ENCODE measurements at places on chromosomes 13 and 19.

- no peak for DNase-seq
Observed at GRCh38 chr19:27792576-27793127, 1420.3 kb downstream of the UQCRFS1 start.

GRCh38 chr13:100917011-100917410 is 242.4 kb upstream of the TMTC4 start:
- DNase-seq: no peak

DNA sequence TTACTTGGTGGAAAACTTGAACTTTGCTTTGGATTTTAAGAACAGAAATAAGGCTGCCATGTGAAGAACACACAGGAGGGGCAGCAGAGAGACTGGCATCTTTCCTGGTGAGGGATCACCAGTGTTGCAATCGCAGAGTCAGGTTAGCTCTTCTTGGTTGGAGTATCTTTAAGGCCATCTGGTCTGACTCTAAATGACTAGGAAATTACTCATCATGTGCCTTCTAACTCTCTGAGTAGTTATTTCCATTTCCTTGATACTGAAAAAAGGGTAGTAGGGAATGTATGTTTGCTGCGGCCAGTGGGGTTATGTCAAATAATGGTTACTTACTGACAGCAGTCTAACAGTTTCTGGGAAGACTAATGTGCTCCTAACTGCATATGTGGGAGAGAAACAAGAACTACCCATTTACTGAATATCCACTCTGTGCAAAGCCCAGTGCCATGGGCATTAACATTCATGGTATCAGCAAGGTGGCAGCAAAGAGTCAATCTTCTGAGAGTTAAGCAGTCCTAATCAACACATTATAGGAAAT is 122.1 kb downstream of the COG6 start:
- DNase-seq: no peak

- no peak for DNase-seq
Observed at GRCh38 chr13:113483081-113483480, 7.4 kb downstream of the DCUN1D2 start.

DNA sequence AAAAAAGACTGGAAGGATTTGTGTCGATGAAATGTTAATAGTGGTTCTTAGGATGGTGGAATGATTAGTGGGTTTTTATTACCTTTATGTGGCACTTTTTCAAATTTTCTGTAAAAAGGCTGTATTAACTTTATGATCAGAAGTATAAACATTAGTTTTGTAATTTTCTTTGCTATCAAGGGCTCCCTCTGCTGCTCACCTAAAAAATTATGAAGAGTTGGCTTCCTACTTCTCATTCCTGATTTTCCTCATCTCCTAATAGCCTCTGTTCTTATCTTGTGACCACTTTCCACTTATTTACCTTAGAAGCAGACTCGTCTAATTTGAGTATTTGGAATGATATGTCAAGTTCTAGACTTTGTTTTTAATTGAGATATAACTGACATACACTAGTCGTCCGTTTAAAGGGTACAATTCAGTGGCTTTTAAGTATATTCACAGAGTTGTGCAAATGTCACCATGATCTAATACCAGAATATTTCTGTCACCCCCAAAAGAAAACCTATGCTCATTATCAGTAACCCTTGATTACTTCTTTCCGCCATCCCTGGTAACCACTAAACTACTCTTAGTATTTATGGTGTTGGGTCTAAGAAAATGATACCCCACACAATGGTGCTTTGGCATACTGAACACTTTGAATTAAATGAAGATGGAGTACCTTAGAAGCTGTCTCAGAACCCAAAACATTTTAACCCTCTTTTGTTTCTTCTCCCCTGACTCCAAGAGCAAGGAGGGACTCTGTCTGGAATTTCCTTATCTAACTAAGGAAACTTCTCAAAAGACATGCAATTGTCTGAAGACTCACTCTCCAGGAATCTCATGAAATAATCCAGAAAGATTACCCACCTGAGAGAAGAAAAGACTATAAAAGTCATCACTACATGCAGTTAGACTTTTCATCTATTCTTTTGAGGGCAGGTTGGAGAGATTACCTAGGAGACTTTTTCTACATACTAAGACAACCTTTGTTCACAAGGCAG is 311.3 kb downstream of the DLEU7 start:
- no peak for DNase-seq

DNA sequence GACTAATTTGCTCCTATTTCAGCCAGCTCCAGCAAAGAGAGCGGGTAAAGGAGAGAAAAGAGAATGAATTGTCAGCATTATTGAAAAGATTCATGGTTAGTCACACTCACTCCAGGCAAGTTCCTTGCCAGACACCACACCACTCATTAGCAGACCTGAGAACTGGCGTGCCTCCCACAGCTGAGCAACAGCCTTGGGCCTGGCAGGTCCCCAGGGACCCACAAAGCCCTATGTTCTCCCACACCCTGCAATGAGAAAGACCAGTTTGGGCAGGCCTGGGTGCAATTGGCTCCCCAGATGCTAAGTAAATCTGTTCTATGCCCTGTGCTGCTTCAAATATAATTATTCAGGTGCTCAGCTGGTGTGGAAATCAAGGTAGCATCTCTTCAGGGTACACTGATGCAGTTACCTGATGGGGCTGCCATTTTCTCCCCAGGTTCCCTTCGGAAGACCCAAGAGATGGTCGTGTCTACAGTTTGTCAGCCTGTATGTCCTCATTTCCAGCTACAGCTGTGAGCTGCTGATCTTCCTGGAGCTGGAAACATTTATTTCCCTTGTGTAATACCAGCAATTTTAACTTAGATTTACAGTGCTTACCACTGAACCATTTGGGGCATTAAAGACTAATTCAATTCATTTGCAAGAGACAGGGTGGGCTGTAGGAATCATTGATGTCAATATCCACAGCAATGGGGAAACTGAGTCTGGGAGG is 405.0 kb downstream of the COG6 start:
- DNase-seq: no peak

- DNase-seq: no peak
Observed at GRCh38 chr13:46354156-46355087, 32.6 kb downstream of the RUBCNL start.

DNA sequence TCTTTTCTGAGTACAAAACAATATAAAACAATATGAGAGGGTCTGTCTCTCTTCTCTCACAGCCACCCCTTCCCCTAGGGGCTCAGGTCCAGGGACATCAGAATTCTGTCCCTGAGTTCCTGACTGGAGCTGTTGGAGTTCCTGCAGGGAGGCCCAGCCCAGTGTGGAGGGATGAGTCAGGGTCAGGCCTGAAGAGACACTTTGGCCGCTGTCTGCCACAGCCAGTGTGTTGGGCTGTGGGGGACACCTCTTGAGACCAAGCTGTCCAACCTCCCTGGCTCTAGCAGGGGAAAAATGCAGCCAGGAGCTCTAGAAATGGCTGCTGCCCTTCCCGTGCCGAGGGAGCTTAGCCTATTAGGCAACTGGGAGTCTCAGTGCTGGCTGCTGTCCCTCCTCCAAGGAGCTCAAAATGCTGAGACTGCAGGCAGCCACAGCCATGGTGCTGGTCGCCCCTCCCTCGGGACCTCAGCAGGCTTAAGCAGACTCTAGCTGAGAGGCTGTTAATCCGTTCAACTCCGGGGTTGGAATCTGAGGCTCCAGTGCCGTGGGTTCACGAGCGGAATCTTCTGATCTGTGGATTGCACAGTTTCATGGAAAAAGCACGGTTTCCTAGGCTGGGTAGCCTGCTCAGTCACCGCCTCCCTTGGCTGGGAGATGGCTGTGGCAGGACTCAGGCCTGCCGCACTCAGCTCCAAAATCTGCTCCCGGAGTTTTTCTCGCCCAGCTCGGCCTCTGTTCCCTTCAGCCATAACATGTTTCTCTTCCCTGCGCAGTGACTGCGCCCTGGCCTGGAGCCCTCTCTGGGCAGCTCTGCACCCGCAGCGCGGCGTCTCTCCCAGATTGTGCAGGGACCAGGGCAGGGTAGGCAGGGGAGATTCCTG is 3.8 kb upstream of the ZNF626 start:
- DNase-seq: no peak

GRCh38 chr13:74978591-74978990 is 503.4 kb downstream of the TBC1D4 start:
- no peak for DNase-seq

DNA sequence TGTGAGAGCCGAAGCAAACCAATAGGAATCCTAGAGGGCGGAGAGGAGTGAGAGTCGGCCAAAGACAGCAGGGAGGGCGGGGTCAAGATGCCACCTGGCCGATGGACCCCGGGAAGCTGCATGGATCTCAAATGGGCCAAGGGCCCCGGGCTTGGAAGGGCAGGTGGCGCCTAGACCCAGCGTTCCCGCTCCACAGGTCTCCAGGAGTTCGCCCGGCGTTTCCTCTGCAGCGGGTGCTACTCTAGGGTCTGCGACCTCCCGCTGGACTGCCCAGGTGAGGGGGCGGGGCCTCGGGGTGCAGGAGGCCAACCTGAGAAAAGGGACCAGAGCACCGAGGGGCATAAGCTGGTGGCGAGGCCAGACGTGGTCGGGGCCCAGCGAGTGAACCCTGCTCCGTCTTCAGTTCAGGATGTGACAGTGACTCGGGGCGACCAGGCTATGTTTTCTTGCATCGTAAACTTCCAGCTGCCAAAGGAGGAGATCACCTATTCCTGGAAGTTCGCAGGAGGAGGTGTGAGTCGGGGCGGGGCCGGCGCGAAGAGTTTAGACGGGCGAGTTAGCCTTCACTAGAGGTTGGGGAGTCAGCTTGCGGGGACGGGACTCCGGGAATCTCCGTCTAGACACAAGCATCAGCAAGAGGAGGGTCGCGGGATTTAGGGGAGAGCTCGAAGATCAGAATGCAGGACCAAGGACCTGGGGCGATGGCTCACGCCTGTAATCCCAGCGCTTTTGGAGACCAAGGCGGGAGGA is 9.9 kb downstream of the SPACA6 start:
- no peak for DNase-seq

DNA sequence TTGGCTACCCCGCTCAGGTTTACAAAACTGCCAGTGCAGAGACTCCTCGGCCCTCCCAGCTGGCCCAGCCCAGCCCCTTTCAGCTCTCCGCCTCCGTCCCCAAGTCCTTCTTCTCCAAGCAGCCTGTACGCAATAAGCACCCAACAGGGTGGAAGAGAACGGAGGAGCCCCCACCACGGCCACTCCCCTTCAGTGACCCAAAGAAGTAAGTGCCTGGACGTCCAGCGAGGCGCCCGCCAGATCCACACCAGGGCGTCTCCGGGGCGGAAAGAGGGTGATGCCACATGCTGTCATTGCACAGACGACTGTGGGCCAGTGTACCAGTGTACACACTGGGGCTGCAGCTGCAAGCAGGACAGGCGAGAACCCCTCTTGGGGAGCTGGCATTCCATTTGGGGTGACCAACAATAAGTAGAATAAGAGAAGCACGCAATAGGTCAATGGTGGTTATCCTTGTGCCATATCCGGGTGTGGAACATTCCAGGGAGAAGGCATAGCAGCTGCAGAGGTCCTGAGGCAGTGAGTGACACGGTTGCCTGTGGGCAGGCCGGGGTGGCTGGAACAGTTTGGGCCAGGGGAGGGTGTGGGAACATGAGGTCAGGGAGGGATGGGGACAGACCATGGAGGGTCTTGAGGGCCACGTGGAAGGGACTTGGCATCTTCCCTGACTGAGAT is 41.3 kb downstream of the DPF1 start:
- DNase-seq: no peak

DNA sequence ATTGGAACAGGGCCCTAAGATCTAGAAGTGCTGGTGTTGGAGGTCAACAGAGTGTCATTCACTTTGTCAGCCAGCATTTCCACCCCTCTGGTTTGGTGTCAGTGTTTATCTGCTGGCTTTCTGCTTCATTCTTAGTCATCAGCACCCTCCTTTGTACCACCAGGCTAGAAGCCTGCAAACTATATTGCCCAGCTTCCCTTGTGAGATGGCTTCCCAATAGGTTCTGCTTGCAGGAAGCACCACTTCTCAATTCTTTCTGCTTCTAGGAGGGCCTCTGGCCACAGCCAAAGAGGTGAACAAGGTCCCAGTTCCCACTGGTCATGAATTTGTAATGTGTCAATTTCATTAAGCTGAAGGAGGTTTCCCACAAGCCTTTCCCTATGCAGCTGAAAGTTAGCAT is 36.4 kb upstream of the CALM3 start:
- no peak for DNase-seq

DNA sequence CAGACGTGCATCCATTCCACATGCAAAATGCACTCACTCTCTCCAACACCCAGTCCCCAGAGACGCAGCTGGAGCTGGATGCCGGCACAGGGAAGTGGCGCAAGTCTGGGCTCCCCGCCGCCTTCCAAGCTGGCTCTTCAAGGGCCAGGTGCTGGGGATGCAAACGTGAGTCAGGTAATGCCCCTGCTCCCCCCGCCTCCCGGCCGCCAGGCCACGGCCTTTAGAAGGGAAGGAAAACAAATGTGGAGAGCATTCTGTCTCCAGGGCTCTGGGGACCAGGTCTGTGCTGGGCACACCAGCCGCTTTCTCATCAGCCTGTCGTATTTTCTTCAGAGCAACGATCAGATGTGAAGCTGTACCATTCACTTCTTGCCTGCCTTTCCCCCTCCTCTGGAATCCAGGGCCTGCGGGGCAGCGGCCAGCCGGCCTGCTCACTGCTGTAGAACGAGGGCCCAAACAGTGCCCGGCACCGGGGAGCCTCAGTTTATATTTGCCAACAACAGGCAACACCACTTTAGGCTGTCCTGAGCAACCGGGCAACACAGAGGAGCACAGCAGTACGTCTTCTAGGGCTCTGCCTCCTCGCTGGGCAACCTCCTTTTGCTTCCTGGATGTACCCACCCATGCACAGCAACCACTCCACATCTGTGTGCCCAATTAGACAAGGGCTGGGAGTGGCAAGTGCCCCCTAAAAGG is 3.8 kb downstream of the RAB20 start:
- no peak for DNase-seq

DNA sequence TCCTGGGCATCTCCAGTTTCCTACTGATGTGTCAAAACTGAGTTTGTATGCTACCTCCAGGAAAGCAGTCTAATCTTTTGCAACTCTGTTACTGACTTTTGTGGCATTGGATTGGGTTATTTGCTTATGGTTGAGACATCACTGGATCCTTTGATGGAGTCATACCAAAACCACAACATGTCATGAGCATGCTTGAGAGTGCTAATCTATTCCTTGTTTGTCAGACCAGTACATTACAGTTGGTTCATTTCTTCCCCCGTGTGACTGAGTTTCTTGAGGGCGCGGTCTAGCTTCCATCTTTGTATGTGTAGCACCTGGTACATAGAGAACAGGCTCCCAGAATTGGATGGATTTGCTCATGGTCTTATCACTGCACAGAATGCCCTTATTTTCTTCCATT is 43.2 kb downstream of the SUGT1 start:
- DNase-seq: no peak

DNA sequence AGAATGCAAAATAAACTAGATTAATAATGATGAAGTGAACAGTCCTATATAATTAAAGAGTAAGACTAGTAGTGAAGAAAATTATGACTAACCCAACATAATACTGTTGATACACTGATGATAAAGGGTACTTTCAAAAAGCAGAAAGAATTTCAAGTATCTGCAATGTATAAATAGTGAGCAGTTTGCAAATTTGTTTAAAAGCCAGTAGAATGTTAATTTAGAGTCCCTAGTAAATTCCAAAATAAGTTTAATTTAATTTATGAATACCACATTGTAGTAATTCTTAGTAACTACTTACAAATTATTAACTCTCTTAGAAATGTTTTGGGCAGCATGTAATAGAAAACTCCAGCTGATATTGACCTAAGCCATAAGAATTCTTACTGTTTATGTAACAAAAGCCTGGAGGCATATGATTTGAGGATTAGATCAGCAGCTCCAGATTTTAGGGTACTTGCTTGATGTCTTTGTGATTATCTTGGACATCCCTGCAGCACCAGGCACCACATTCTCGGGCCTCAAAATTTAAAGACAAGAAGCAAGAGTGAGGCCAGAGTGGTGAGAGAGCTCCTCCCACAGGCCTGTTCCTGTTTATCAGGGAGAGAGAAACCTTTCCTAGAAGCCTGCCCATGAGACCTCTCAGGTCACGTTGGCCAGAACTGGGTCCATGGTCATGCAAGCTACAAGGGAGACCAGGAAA is 67.6 kb upstream of the TDRD3 start:
- DNase-seq: no peak
